ENCODE measurements at places on chromosomes 11 and 22. TPM values are rescaled to one million over a fixed set of nuclear protein-coding genes. Genes with fewer than 3 reads are reported as not detected.

The MYBPC3 gene
- total RNA-seq = 0.30 TPM

The DENND6B gene
- 2.9 TPM for total RNA-seq

The INPP5J gene
- total RNA-seq = 0.39 TPM

The MUC2 gene
- total RNA-seq = under 0.01 TPM

The APOA4 gene
- not detected for total RNA-seq

The TMEM191B gene
- 0.59 TPM for total RNA-seq

The EXPH5 gene
- 17.6 TPM for total RNA-seq

The HTR3B gene
- total RNA-seq = not detected

The TNNI2 gene
- total RNA-seq = 322 TPM

The GLYAT gene
- not detected for total RNA-seq

The CHRM1 gene
- 0.69 TPM for total RNA-seq

The BAIAP2L2 gene
- total RNA-seq = 0.59 TPM

The APOL6 gene
- total RNA-seq = 15.5 TPM

The PTPN5 gene
- 0.69 TPM for total RNA-seq

The SREBF2 gene
- 49.7 TPM for total RNA-seq

The OR10A2 gene
- total RNA-seq = not detected

The KRTAP5-2 gene
- total RNA-seq = 3.1 TPM

The C11orf42 gene
- not detected for total RNA-seq

The OSBPL5 gene
- 19.6 TPM for total RNA-seq

The NAA40 gene
- 7.7 TPM for total RNA-seq

Data from skin of body (tissue), 3 donors.